ENCODE measurements at places on chromosomes 5 and 9. TPM values are rescaled to one million over a fixed set of nuclear protein-coding genes. Genes with fewer than 3 reads are reported as not detected.

Gene PCDHGB2
- 4.7 TPM for total RNA-seq

- no peak for DNase-seq
These were observed 58.3 kb downstream of the MFAP3 start for GRCh38 chr5:154097031-154097430.

DNA sequence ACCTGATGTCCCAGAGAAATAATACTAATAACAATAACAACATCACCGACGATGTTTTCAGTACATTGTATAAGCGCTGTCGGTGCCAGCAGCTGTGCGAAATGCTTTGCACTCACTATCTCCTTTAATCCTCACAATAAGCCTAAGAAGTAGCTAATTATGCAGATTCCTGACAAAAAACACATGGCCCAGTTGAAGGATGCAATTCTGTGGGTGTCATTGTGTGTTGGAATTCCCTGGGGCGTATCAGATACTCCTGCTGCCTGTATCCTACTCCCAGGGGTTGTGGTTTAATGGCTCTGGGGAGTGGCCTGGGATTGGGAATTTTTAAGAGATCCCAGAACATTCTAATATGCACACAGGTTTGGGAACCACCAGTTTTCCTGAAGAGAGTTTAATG, 154.0 kb downstream of the RGS3 start:
- no peak for DNase-seq

DNA sequence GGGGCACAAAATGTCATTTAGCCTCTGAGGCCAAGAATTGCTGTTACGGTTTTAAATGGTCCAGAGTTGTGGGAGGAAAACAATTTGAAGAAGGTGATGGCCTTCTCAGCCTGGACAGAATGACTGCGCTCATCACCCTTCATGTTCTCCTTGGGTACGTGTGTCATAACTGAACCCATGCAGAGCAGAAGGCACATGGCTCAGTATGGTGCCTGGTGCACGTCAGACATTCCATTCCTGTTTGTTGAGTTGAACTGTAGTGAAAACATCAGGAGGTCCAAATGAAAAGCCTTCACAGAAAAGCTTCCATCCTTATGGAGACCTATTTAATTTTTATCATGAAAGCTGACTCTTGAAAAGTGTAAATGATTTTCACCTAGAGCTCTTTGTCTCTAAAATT, 133.2 kb downstream of the CFAP90 start:
- DNase-seq: no peak

GRCh38 chr5:39452846-39453245, 28.1 kb upstream of the DAB2 start:
- no peak for DNase-seq
